Left lung (tissue), 14 donors: ENCODE measurements at places on chromosomes 12 and 14. TPM values are rescaled to one million over a fixed set of nuclear protein-coding genes. Genes with fewer than 3 reads are reported as not detected.

DNA sequence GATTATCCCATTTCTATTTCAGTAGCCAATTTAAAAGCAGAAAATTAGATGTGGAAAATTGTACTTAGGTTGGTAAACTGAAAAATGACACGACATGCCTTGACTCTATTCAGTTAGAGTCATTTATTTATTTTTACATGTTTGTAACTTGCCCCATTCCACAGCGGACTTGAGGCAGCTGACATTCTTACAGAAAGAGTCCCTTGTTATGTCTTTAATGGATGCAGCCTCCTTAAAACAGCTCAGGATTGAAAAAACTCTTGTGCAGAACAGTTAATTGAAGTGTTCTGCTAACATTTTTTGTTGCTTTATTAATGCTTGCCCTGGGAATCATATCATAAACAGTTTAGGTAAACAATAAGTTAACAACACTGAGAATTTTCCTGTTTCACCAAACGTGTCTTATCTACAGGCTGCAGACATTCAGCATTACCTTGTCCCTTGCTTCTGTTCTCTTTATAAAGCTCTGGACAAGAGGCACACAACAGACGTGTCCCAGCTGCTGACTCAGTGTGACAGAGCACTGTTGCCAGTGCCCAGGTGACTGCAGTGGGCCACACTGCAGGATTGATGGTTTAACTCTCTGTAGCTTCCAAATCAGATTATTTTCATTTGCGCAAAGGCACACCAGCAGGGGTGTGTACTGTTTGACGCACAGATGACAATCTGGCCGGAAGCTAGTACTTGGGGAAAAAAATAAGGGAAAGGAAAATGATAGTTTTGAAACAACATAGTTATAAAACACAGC, 101.6 kb downstream of the PELI2 start:
- no peaks in the 10 kb centered on the region for H3K36me3 ChIP-seq
- H3K4me3 ChIP-seq: no peak overlapping the region
- H3K4me1 ChIP-seq: peaks cover 31% of the 10 kb centered on the region
- no peak for DNase-seq

Gene LTA4H
- 201 TPM for total RNA-seq

Gene CD4
- total RNA-seq: 96.2 TPM

- peaks cover 18% of the 10 kb centered on the region for H3K36me3 ChIP-seq
- no peaks in the 10 kb centered on the region for H3K4me1 ChIP-seq
- no peaks in the 10 kb centered on the region for H3K27me3 ChIP-seq
- no peak overlapping the region for H3K27ac ChIP-seq
- DNase-seq: no peak
- H3K4me3 ChIP-seq: no peak overlapping the region
These were observed 20.7 kb downstream of the PLEK2 start for GRCh38 chr14:67391268-67391667.

DNA sequence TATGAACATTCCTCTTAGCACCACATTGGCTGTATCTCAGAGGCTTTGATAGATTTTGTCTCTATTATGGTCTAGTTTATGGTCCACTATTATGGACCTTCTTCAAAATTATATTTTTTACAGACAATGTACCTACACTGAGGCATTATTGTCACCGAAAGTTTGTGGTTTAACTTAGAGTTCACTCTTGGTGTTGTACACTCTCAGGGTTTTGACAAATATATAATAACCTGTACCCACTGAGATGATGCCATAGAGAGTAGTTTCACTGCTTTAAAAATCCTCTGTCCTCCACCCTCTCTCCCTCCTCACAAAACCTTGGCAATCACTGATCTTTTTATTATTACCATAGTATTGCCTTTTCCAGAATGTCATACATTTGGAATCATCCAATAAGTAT, 528.2 kb downstream of the SLC6A15 start:
- no peaks in the 10 kb centered on the region for H3K36me3 ChIP-seq
- no peak overlapping the region for H3K27ac ChIP-seq
- DNase-seq: no peak
- H3K4me1 ChIP-seq: no peaks in the 10 kb centered on the region

GRCh38 chr12:106633451-106633823, 50.6 kb downstream of the RFX4 start:
- H3K27me3 ChIP-seq: peaks cover 10% of the 10 kb centered on the region
- H3K36me3 ChIP-seq: no peaks in the 10 kb centered on the region
- no peak for DNase-seq
- H3K4me3 ChIP-seq: no peak overlapping the region
- no peak overlapping the region for H3K27ac ChIP-seq

Gene EMP1
- total RNA-seq: 276 TPM
